ENCODE measurements at places on chromosomes 7 and 10. TPM values are rescaled to one million over a fixed set of nuclear protein-coding genes. Genes with fewer than 3 reads are reported as not detected.

The PRF1 gene
- 7.3 TPM for total RNA-seq

The HOXA6 gene
- 0.29 TPM for total RNA-seq

The PDE1C gene
- total RNA-seq = 2.4 TPM

The HHEX gene
- 69.2 TPM for total RNA-seq

The INMT gene
- 18.8 TPM for total RNA-seq

The TRIM56 gene
- total RNA-seq = 57.7 TPM

The TTYH3 gene
- 81.3 TPM for total RNA-seq

The ADGRA1 gene
- not detected for total RNA-seq

The NCF1 gene
- 6.8 TPM for total RNA-seq

The GATA3 gene
- 1.5 TPM for total RNA-seq

The STRIP2 gene
- total RNA-seq = 2.1 TPM

The CDHR3 gene
- total RNA-seq = 3.1 TPM

The ANKRD2 gene
- 2.3 TPM for total RNA-seq

The AZGP1 gene
- total RNA-seq = 104 TPM

The AASS gene
- 25.1 TPM for total RNA-seq

The UCMA gene
- not detected for total RNA-seq

The MASTL gene
- total RNA-seq = 5.0 TPM

The ZNF736 gene
- 32.4 TPM for total RNA-seq

The CFAP70 gene
- 3.6 TPM for total RNA-seq

The MYL10 gene
- total RNA-seq = not detected

The UPK3B gene
- 3.3 TPM for total RNA-seq

The ACSM6 gene
- total RNA-seq = not detected

The GJC3 gene
- total RNA-seq = 0.26 TPM

The CD36 gene
- total RNA-seq = 35.8 TPM

The BLVRA gene
- 43.2 TPM for total RNA-seq

The LYZL2 gene
- not detected for total RNA-seq

The COL28A1 gene
- 5.1 TPM for total RNA-seq

The SPDYE5 gene
- total RNA-seq = 0.09 TPM

The PYROXD2 gene
- 23.1 TPM for total RNA-seq

The SNX10 gene
- total RNA-seq = 5.4 TPM

The CALHM3 gene
- total RNA-seq = not detected

The GLI3 gene
- 9.8 TPM for total RNA-seq

The PLPP4 gene
- 0.60 TPM for total RNA-seq

The ZNF479 gene
- total RNA-seq = not detected

The OPN4 gene
- not detected for total RNA-seq

The ZSCAN25 gene
- 16.8 TPM for total RNA-seq

The TAS2R3 gene
- 1.5 TPM for total RNA-seq

The UCN3 gene
- total RNA-seq = 0.58 TPM

The MALRD1 gene
- total RNA-seq = 2.3 TPM

The ZNF853 gene
- 11.2 TPM for total RNA-seq

The SORBS1 gene
- 431 TPM for total RNA-seq

The CYP3A4 gene
- total RNA-seq = 9.7 TPM

The CLRN3 gene
- 40.8 TPM for total RNA-seq

The KCNMA1 gene
- total RNA-seq = 101 TPM

The DDX50 gene
- total RNA-seq = 30.9 TPM

The DNAJC9 gene
- total RNA-seq = 14.1 TPM

The BRAF gene
- total RNA-seq = 33.7 TPM

The PALD1 gene
- 15.5 TPM for total RNA-seq

The ZNF273 gene
- total RNA-seq = 9.3 TPM

The RSPH10B2 gene
- 0.09 TPM for total RNA-seq
